Jurkat, Clone E6-1 (cell line): ENCODE measurements at places on chromosomes 5 and 9.

GRCh38 chr5:115816226-115817081, at the start of gene CDO1:
Gene CDO1, minus strand, starts transcription at chr5:115816659. Its CDS starts 262 bp downstream, at chr5:115816397.
- no peak for DNase-seq

DNA sequence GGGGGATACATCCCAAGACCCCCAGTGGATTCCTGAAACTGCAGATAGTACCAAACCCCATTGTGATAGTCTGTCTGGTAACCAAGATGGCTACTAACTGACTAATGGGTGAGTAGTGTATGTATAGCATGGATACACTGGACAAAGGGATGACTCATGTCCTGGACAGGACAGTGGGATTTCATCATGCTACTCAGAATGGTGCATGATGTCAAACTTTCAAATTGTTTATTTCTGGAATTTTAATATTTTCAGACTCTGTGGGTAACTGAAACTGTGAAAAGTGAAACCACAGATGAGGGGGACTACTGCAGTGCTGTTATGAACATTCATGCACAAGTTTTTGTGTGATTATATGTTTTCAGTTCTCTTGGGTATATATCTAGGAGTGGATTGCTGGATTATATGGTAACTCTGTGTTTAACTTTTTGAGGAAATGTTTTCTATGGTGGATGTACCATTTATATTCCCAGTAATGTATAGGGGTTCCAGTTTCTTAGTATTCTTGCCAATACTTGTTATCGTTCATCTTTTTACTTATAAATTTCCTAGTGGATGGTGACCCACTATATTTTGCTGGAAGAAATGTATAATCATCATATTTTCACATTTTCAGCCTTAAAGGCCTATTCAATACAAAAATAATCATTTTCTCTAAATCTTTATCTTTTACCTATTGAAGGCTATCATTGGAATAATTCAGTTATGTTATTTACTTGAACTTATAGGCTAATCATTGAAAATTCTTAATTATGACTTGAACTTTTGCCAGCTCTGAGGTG, 140.9 kb downstream of the NR3C1 start:
- DNase-seq = no peak

GRCh38 chr5:36885149-36885548, 8.6 kb downstream of the NIPBL start:
- DNase-seq = no peak

DNA sequence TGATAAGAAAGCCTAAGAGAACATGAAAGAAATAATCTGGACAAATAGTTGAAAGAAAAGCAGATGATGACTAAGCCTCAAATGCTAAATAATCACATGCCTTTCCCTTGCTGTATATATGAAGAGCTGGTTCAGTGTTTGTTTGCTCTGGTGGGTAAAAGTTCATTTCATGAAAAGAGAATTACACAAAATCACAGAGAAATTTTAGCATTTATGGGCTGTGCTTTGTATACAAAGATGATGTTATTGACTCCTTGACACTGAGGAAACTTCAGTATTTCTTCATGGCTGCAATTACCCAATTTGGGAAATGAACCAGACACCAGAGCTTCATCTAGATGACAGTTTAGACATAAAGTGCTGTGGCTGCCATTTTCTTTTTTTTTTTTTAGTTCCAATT, 527.2 kb downstream of the NR2F1-AS1 start:
- DNase-seq = no peak

DNA sequence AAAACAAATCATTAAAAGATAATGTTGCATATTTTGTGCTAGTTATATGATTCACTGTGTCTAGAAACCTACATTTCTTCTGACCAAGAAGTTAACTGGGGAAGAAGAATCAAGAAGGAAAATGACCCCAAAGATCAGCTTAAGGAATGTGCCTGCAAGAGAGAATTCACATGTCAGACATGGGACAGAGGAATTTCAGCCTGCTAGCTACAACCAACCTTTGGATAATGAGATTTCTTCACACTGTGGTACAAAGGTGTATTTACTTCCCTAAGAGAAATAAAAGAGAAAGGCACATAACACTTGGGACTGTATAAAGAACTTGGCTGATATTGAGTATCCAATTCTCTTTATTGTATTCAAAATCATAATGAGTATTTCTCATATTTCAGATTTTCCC, 39.6 kb upstream of the ELL2 start:
- DNase-seq = no peak

DNA sequence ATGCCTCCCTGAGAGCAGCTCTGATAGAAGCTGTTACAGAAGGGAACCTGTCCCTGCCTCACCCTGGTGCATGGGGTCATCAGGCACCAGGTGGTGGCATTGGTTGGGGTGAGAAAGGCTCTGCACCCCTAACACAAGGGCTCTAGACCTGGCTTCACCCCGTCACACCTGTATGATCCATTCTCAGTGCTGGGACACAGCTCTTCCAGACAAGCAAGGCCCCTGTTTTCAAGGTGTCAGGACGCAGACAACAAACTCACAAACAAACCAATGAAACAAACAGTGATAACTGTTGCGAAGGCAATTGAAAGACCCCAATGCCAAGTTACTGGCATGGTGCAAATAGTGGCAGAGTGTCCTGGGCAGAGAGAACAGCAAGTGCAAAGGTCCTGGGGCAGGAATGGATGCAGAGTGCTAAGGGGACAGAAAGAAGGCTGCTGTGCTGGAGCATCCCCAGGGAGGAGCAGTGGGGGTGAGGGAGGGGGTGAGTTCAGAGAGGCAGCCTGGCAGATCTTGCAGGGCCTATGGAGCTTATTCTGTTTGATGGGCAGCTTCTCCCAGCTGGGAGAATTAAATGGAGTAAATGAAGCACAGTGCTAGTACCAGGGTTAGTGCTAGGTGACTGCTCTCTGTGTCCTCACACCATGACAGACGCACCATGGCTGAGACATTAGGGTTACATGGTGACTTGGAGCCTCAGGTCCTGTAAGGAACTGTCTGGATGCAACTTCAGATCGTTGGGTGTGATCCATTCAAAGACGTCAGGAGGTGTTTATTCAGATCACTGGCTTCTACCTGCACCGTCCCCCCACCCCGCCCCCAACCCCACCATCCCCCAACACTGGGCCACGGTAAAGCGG, 67.9 kb upstream of the UNC5A start:
- no peak for DNase-seq

- no peak for DNase-seq
These were observed 3.9 kb downstream of the MEGF9 start for GRCh38 chr9:120710110-120710981.

DNA sequence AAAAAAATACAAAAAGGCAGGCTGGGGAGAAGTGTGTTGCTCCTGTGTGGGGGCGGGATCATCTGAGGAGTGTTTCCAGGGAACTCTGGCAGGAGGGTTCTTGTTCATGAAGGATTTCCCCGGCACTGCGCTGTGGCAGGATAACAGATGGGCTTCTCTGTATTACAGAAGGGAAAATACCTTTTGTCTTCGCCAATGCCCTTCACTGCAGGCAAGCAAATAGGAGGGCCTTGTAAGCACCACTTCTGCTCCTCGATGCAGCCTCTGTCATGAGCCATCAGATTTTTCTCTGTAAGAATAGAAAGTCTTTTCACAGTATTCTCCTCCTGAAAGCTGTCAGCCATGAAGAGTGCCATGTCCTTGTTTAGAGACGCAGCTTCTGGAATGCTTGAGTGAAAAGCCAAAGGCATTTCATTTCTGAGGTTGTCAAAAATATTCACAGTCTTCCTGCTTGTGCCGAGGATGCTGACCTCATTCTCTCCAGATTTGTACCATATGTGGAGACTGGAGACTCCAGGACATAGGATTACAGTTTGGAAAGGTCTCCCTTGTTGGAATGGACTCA, 294.0 kb downstream of the YTHDC2 start:
- no peak for DNase-seq

- DNase-seq = no peak
These were observed 19.7 kb upstream of the GAS1 start for GRCh38 chr9:86966852-86967511.

DNA sequence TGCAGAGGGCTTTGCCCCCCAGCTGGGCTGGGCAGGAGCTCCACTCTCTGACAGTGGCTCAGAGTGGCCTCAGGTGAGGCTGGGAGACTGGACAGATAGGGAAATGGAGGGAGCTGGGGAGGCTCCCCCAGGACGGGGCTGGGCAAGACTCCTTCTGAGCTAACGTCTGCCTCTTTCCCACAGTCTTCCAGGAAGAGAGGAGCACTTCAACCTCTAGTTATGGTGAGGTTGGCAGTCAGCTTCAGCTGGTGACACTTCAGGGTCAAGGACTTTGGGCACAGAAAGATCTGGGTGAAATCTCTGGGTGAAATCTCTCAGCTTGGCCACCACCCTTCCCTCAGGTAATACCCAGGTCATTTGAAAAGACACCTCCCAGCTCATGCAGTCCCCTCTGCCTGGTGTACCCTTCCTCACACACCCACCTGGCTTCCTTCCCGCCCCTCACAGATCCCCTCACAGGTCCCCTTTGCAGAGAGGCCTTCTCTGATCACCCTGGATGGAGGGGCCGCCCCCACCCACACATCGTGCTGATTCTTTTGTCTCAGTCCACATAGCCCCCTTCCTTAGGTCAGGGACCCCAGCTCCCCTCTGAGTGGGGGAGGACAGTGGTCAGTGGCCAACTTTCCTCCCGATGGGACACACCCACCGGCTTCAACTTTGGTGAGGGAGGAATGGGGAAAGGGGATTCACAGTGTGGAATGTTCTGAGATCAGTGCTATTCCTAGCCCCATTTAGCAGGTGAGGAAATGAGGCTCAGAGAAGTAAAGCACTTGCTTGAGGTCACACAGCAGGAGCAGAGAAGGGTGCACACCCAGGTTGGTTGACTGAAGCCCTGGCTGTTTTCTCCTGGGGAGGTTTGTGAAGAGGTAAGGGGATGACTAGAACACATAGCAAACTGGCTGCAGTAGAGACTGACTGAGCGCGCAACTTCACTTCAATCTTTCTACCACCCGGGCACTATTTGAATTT, 15.8 kb upstream of the NEURL1B start:
- DNase-seq = no peak

DNA sequence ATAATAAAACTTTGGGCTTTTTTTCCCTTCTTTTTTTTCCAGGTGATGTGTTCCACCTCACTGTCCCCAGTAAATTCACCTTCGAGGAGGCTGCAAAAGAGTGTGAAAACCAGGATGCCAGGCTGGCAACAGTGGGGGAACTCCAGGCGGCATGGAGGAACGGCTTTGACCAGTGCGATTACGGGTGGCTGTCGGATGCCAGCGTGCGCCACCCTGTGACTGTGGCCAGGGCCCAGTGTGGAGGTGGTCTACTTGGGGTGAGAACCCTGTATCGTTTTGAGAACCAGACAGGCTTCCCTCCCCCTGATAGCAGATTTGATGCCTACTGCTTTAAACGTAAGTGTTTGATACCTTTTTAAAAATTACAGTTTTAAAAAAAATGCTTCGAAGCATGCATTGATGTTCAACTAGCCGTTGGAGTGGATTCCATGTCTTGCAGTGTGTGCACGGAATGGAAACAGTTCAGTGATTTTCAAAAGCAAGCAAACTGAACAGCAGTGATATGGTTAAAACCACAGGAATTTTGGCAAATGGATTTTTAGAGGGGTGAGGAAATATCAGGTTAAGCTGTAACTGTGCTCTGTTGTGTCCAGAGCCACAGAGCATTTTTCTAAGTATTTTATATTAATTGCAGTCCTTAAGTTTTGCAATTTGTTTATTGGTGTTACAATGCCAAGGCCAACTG, 40.7 kb downstream of the VCAN start:
- no peak for DNase-seq

DNA sequence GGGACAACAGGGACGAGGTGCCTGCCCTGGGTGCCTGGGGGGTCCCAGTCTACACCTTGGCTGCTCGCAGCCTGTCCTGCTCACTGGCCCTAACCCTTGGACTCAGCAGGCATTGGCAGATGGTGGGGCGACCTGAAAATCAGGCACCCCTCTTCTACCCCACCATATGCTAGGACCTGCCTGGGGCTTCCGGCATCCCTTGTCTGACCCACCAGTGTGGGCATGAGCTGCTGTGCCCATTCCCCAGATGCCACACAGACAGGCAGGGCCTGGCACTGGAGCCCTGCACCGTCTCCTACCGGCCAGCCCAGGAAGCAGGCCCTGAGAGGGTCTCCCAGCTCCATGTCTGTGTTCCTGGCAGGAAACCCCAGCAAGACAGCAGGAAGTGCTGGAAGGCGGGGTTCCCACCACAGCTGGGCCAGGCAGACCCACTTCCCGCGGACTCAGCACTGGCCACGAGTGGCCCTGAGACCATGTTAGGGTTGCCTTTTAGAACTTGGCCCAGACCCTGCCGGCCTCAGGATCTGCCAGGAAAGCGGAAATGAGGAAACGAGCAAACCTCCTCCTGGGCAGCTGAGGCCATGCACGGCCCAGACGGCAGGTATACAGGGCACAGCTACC, 3.1 kb downstream of the NINJ1 start:
- DNase-seq = no peak

- DNase-seq = no peak
These were observed 648.5 kb downstream of the MTRR start for GRCh38 chr5:8517456-8517855.

DNA sequence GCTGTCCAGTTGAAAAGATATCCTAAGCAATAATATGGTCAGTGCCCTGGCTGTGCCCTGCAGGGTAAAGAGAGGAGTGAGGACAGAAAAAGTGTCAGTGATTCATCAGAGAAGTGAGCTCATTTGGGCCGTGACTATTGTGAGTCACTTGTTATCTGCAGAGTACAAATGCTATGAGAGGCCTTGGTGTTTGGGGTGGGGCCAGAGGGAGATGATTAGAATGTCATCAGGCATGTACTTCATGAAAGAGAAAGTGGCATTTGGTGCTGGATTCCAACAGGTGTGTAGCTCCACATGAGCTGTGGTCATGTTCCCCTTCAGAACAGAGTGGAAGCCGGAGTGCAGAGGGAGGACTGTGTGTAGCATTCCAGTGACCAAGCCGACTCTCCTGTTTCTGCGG, 174.1 kb downstream of the KDM4C start:
- DNase-seq = no peak

DNA sequence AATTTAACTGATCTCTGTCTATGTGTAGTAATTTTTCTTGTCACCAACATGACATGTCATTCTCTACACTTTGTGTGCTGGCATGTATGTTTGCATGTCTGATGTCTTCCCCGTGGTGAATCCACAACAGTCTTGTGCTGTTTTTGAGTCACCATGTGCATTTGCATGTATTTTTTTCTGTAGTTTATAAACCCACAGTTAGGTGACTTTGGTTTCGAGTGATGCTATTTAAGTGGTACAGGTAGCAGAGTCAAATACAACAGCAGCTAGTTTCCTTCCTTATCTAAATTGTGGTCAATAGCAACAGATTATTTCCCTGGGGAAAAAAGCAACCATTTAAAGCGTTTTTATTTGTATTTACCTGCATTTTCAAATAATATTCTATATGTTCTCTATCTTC, 89.9 kb upstream of the FSD1L start:
- DNase-seq = no peak

GRCh38 chr5:142860270-142860669, 90.1 kb downstream of the ARHGAP26 start:
- DNase-seq = no peak

DNA sequence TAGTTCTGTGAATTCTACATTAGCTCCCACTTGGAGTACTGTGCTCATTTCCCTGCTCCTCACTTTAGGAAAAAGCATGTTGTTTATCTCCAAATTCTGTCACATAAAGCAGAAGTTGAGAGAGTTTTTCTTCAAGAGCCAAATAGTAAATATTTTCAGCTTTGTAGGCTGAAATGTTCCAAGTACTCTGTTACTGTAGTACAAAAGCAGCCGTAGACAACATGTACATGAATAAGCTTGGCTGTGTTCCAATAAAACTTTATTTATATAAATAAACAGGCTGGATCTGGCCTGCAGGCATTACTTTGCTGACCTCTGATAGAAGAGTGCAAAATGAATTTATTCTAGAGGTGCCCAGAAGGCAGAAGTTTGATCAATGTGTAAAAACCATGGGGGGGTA, 73.0 kb upstream of the AGXT2 start:
- no peak for DNase-seq

GRCh38 chr9:95870906-95871305, 4.6 kb upstream of the ERCC6L2 start:
- no peak for DNase-seq
